Lower lobe of right lung (tissue), 2 donors: ENCODE measurements at places on chromosomes 7 and 10.

- no peak for DNase-seq
These were observed 16.9 kb upstream of the STMP1 start for GRCh38 chr7:135645296-135645904.

DNA sequence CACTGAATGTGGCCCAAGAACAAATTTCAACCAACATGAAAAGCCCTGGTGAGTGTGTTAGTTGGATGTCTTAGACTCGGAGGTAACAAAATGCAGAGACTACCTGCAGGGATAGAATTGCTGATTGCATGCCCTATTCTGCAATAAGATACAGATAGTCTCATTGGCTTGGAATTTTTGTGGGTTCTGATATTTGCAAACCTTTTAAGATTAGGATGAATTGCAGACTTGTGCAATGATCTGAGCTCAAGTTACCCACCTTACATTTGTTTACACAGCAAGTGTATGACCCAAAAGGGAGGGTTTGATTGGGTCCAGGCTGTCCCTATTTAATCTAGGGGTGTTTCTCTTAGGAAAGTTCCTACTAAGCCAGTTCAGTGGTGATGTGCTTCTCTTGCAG is 45.4 kb downstream of the GPR37 start:
- no peak for DNase-seq

DNA sequence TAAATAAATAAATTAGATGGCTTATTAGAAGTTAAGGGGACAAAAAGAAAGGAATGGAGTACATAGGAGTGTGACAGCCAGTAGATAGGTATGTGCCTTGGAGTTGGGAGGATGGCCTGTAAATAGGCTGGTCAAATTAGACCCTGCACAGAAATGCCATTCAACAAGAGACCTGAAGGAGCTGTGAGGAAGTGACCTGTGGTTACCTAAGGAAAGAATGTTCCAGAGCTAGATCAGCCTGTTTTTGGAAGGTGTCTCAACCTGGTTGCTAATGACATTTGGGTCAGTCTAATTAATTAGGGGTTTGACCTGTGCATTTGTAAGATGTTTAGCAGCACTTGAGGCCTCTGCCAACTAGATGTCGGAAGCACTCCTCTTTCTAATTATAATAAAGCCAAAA is 315.3 kb upstream of the PLXDC2 start:
- DNase-seq: no peak

GRCh38 chr10:2881720-2882620 is 185.4 kb upstream of the PFKP start:
- DNase-seq: no peak

- no peak for DNase-seq
These were observed 108.1 kb upstream of the INSIG1 start for GRCh38 chr7:155189590-155189989.

DNA sequence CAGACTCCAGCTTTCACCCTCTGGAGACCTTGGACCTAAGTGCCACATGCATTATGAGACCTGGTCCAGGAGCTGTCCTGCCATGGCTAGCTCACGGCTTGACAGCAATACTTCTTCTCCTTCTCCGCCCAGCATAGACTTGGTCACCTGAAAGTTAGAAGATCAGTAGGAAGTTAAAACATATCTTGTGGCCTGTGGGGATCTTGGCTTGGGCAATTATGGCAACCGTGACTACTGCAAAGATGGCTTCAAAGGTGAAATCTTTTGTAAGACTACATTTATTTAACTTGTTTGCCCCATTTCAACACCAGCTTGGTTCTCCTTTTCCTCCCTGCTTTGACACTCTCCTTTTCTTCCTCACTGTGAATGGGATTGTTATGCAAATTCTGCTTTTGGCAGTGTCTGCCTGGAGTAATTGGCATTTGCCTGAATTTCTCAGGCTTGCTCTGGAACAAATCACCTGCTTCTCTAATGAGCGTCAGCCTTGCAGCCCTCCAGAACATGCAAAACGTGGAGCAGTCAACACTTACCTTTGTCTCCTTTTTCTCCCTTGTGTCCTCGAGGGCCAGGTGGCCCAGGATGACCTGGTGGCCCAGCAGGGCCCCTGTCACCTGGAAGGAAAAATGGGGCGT is 53.4 kb downstream of the COL17A1 start:
- DNase-seq: no peak

DNA sequence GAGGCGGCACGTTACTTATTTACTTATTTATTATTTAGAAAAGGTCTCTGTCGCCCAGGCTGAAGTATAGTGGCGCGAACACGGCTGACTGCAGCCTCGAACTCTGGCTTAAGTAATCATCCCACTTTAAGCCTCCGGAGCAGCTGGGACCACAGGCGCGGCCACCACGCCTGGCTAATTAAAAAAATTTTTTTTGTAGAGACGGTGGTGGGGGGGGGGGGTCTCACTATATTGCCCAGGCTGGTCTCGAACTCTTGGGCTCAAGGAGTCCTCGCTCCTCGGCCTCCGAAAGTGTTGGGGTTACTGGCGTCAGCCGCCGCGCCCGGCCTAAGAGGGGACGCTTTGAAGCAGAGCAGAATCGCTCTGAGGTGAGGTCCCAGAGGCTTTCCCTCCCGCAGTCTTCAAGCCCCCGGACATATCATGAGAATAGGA is 675 bp upstream of the FRAT2 start:
- peak; percentile 54 for DNase-seq

DNA sequence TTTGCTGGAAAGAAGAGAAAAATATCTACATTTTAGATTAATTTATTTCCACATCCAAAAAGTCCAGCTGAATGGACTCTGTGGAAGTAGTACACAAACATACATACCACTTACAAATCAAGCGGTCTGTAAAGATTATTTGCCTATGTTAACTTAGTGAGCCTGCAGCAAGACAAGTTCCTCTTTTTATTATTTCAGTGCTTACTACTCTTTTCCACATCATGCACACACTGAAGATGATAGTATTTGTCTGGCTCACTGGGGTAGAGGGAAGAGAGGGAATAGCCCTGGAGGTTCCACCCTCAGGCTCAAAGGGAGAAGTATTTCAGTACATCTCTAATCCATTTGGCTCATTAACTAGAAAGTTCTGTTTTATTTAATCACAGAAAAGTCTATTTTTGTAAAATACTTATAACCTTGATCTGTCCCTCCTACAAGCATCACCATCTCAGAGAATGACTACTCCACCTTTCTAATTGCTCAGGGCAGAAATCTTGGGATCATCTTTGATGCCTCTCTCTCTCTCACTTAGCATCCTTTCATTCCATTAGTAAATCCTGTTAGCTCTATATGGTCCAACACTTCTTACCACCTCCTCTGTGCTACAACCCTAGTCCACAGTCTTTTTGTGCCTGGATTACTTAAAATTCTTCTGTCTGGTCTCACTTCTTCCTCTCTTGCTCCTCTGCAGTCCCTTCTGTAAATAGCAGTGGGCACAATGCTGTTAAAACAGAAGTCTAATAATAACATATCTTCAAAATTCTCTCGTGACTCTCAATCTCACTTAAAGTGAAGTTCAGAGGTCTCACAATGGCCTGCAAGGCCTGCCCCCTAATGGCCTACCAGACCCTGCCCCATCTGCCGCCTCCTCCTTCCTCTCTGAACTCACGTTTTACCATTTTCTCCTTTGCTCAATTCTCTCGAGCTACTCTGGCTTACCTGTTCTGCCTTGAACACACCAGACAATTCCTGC is 64.3 kb upstream of the CCDC6 start:
- no peak for DNase-seq

DNA sequence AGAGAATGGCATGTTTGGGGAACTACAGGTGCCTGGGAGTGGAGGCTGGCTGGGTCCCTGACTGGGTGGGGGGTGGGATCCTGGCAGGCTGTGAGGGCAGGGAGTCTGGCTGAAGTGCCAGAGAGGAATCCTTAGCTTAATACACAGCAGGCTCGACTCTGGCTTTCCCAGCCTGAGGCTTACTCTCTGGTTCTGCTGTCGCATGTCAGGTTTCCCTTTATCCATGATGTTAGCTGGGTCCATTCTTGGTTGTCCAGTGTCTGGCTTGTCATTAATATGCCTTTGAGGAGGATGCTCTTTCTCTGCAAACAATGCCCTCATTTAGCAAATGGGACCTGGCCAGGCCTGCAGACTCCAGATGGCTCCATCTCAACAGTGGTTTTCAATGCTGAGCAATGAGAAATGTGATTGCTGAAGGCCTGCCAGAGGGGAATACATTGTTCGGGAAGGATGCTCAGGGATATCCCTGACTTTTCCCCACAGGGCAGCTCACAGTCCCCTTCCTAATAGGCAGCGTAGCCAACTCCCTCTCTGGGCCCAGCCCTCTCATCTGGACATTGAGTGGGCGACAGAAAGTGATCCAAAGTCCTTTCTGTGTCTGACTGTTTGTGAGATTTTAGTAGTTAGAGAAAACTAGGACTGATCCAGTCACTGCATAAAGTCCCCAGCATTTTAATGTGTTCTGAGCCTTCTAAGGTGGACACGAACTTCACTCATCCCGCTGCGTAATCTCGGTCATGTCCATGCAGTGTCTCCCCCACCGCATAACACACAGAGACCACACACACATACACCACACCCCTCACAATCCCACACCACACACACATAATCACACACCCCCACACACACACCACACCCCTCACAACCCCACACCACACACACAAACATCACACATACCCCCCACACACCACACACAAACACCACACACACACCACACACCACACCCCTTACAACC is 124.9 kb downstream of the ANLN start:
- no peak for DNase-seq

- DNase-seq: no peak
These were observed 31.5 kb downstream of the C7orf25 start for GRCh38 chr7:42880392-42880791.

DNA sequence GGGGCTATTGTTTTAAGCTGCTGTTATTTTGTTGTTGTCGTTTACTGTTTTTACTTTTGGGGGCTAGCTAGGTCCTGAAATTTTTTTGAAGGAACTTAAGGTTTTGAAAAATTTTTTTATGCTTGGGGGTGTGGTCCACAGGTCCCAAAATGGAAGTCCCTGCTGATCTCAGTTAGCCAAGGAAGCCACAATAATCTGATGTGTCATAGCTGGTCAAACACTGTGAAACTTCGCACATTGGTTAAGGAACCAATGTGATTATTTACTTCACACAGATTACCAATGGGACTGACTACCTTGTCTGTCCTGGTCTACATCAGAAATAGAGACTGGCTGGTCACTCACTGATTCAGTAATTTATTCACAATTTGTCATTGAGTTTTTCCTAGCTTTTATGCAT is 29.5 kb upstream of the HYCC1 start:
- DNase-seq: no peak

DNA sequence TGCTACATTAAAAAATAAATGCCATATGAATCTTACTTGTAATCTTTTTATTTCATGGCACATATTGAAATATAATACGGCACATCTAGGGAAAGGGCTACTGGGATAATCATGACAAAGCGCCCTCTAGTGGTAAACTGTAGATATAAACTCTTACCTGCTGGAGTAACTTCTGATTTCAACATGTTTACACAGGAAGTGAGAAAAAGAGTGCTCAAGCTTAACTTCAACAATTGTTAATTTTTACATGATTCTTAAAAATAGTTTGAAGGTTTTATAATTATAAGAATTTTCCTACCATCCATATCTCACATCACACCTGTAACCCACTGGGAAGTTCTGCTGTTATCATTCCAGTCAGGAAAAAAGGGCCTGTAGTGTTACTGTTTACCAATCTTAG is 2.0 kb upstream of the HEPACAM2 start:
- no peak for DNase-seq

DNA sequence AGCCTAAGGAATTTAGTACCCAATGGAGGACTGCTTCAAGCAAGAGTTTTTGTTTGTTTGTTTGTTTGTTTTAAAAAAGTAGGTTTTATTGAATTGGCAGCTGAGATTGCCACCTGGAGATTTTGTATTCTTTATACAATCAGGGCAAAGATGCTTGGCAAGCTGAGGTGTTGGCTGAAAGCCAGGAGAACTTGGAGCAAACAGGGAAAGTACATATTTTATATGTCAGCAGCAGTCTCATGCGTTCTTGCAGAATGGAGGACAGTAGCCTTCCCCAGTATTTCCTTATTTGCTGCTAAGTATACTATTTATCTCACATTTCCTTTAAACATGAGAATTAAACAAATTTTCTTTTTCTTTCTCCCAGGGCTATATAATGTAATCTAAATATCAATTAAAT is 22.6 kb upstream of the ICA1 start:
- DNase-seq: no peak

DNA sequence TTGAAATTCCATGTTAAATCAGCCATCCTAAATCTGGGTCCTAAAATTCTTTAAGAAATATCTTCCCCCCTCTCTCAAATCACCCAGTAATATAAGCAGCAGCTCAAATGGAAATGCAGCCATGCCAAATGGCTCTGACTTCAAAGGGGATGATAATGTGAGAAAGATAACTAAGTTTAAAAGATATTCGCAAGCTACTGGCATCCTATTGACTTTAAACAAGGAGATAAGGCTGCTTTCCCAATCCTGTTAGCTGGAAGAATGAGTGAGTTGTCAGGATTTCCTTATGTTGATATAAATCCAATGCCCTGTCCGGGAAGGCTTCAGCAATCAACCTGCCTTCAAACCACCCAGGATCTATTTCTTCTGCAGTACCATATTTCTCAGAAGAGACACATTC is 172.0 kb downstream of the FANK1 start:
- DNase-seq: no peak

DNA sequence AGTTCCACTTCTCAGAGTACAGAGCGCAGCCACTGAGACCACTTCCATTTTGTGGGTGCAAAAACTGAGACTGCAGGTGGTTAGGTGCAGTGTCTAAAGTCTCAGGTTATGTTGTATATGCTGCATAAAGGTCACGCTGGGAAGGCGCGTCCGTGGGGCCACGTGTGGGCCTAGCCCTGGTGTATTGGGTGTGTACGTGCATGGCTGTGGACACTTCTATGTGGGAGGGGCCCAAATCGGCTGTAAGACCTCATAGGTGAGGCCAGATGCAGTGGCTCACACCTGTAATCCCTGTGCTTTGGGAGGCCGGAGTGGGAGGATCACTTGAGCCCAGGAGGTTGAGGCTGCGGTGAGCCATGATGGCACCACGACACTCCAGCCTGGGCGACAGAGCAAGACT is 37.7 kb downstream of the GRID2IP start:
- DNase-seq: no peak

- no peak for DNase-seq
These were observed 199.2 kb downstream of the JCAD start for GRCh38 chr10:29860166-29860565.

- no peak for DNase-seq
These were observed at the start of gene CYP2C9 for GRCh38 chr10:94938383-94938782. Gene CYP2C9 (plus strand): TSS chr10:94938658. CDS start chr10:94938683, 25 bp downstream.
